ENCODE measurements at places on chromosomes 4 and X. TPM values are rescaled to one million over a fixed set of nuclear protein-coding genes. Genes with fewer than 3 reads are reported as not detected.

NAT8L gene
- 0.62 TPM for total RNA-seq

BEND2 gene
- not detected for total RNA-seq

CNGA1 gene
- 0.35 TPM for total RNA-seq

EREG gene
- total RNA-seq: under 0.01 TPM

PCDH18 gene
- 74.5 TPM for total RNA-seq

GAGE12F gene
- total RNA-seq: not detected

FMR1NB gene
- total RNA-seq: not detected

GUCY1B1 gene
- 14.4 TPM for total RNA-seq

KLHL4 gene
- 9.0 TPM for total RNA-seq

USO1 gene
- 187 TPM for total RNA-seq

PDLIM3 gene
- total RNA-seq: 541 TPM

DACH2 gene
- 0.49 TPM for total RNA-seq

SUPT20HL1 gene
- 0.04 TPM for total RNA-seq

NUDT10 gene
- 1.3 TPM for total RNA-seq

SHOX gene
- 2.3 TPM for total RNA-seq

SLC9A7 gene
- 12.3 TPM for total RNA-seq

TRIML1 gene
- total RNA-seq: not detected

PRDM8 gene
- total RNA-seq: 4.7 TPM

TEX13D gene
- 0.04 TPM for total RNA-seq

TXK gene
- total RNA-seq: 0.35 TPM

INTU gene
- total RNA-seq: 10.6 TPM

FAM9B gene
- not detected for total RNA-seq

ZFP42 gene
- under 0.01 TPM for total RNA-seq

NAP1L5 gene
- total RNA-seq: 6.0 TPM

TIMM17B gene
- 33.7 TPM for total RNA-seq

AMBN gene
- not detected for total RNA-seq

SULT1E1 gene
- 34.8 TPM for total RNA-seq

All from muscle of leg (tissue), 16 donors.